Activated CD4-positive, alpha-beta T cell treated with anti-CD3 and anti-CD28 coated beads, Interleukin-2, amount 10 ng/mL, durations not matched to agents 7 days and 5 days (primary cell): ENCODE measurements at places on chromosomes 12 and 14. TPM values are rescaled to one million over a fixed set of nuclear protein-coding genes. Genes with fewer than 3 reads are reported as not detected.

Gene ZFYVE26
- 25.2 TPM for total RNA-seq

Gene PIK3C2G
- total RNA-seq = not detected

Gene TSPAN8
- not detected for total RNA-seq

Gene ADSS1
- 0.81 TPM for total RNA-seq

Gene BEGAIN
- 0.10 TPM for total RNA-seq

Gene TC2N
- total RNA-seq = 216 TPM

Gene SETD1B
- total RNA-seq = 32.6 TPM

Gene GLIPR1L1
- total RNA-seq = not detected

Gene ACOT6
- not detected for total RNA-seq

Gene TMEM132C
- not detected for total RNA-seq

Gene KRT85
- not detected for total RNA-seq

Gene DDIT3
- total RNA-seq = 10.5 TPM

Gene TMEM121
- 4.6 TPM for total RNA-seq

Gene TMEM229B
- 25.1 TPM for total RNA-seq

Gene PNP
- total RNA-seq = 178 TPM

Gene KLHL33
- total RNA-seq = 0.17 TPM

Gene KRT3
- not detected for total RNA-seq

Gene UBE2N
- total RNA-seq = 157 TPM

Gene MYF6
- not detected for total RNA-seq

Gene METTL3
- total RNA-seq = 80.2 TPM

Gene PLEK2
- 0.45 TPM for total RNA-seq

Gene SLC6A15
- total RNA-seq = not detected
